ENCODE measurements at places on chromosomes 1 and 21.

- no peak for DNase-seq
Observed at GRCh38 chr1:163823017-163823416, 501.3 kb downstream of the NUF2 start.

- DNase-seq, result no peak
Observed at GRCh38 chr1:69284508-69284907, 283.2 kb upstream of the LRRC7 start.

DNA sequence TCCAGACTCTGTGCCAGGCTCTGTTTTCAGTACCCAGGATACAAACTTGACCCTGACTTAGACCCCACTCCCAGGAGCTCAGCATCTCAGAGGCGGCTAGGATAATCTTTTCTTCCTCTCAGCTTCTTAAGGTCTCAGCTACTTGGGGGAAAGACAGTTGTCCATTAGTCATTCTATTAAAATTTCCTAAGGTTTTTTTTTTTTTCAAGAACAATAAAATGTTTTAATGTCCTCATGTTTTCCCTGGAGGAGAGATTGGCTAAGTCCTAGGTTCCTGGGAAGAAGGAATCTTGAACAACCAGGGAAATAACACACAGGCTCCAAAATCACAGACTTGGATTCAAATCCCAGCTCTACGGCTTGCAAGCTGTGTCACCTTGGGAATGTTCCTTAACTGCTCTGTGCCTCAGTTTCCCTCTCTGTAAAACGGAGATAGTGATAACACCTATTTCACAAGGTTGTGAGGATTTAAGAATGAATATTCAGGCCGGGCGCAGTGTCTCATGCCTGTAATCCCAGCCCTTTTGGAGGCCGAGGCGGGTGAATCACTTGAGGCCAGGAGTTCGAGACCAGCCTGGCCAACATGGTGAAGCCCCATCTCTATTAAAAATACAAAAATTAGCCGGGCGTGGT is 33.0 kb downstream of the CDK18 start:
- peak; percentile 4 for DNase-seq

GRCh38 chr1:119606394-119606793 is 41.7 kb downstream of the ZNF697 start:
- DNase-seq, result no peak

- DNase-seq, result peak; percentile 25
Observed at GRCh38 chr1:85047472-85048295, 616 bp downstream of the MCOLN3 start.

- DNase-seq, result no peak
Observed at GRCh38 chr1:223248001-223248769, 105.1 kb upstream of the TLR5 start.

All from natural killer cell (primary cell).